ENCODE measurements at places on chromosomes 7 and 10.
A peak's percentile ranks its signal among the peaks of the same experiment; 100 is the strongest.

DNA sequence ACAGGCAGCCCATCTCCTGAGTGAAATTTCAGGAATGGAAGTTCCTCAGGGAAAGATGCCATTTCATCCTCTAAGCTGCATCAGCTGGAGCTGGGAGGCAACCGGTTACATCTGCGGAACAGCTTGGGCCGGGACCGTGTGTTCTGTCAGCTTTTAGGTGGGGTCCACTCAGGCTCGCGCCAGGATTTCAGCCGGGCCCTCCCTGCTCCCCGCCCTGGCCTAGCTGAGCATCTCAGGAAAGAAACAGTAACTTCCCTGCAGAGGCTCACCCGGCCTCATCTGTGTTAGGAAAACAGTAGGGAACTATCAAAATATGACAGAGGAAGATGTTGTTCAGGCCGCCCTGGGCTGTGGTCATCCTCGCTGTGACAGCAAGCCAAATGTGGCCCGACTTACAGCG, 110.4 kb downstream of the TRIL start:
- DNase-seq: no peak

DNA sequence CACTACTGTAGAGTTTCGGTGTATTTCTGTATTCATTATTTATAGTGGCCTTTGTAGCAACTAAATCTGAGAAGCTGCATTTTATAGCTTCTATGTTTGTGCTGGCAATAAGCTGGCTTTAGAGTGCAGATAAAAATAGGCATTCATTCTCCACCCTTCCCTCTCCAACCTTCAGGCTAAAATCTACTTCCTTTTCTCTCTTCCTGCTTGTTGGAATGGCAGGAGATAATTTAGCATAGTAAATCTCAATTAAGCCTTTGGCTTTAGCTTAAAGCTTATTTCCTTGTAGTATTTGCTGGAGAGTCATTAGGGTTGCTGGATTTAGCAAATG, 58.5 kb downstream of the CPVL start:
- DNase-seq: no peak

DNA sequence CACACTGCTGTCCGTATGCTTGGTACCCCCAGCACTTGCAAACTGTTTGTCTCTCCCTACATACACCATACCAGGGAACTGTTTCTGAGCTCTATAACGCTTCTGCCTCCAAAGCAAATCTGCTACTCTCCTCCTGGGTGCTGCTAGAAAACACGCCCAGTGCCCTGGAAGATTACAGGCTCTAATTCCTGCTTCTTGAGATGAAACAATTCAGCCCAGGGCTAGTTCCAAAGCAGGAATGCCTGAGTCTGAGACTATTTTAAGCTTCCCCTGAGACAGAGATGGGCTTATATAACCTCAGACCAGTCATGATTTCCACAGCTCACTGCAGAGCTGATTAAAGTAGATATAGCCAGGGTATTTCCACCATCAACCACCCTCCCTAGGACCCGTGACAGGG, 327.1 kb downstream of the GPR158 start:
- DNase-seq: no peak

GRCh38 chr7:11170863-11171568, 197.3 kb downstream of the PHF14 start:
- DNase-seq: no peak

DNA sequence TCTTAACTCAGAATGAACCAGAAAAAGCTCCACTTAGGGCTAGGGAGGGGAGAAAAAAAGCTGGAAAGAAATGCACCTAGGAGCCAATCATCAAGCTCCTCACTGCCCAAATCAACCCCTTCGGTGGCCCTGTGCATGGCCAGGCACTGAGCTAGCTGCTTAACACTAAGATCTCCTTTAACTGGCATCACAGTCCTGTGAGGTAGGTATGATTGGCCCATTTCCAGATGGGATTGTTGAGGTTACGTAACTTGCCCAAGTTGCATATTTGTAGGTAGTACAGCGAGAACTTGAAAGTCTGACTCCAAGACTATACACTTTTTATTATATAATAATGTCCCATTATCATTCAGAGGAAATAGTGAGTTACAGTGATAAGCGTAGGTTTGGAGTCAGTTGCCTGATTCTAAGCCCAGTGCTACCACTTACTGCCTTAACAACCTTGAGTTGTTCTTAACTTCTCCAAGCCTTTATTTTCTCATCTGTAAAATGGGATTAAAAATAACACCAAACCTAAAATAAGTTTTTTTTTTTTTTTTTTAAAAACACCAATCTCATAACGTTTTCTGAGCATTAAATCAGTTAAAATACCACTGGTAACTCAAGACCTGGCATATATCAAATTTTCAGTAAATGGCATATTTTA, 37.2 kb upstream of the ACSL5 start:
- no peak for DNase-seq

- no peak for DNase-seq
Measured at GRCh38 chr10:55214608-55215007, 413.6 kb upstream of the PCDH15 start.

DNA sequence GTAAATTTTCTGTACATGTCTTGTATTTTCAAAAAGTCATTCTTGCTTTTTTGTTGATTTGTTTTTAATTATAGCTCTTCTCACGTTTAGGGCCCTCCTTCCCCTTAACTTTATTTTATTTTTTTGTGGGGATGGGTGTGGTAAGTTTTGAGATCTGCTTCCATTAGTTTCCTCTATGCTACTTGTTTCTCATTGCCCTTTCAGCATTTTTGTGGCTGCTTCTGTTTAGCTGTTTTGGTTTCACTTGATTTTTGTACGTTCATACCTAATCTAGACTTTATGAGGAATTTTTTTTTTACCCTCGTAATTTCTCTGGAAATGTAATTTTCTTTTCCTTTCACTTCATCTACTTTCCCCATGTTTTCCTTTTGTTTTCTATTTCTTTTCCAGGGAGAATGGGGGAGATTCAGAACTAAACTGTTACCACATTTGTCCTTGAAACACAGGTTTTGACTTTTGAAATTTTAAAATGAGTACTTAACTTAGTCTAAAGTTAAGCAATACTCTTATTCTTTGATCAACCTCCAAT, 80.8 kb downstream of the ATRNL1 start:
- no peak for DNase-seq

- no peak for DNase-seq
Measured at GRCh38 chr10:98953251-98953650, 282.4 kb downstream of the HPSE2 start.

DNA sequence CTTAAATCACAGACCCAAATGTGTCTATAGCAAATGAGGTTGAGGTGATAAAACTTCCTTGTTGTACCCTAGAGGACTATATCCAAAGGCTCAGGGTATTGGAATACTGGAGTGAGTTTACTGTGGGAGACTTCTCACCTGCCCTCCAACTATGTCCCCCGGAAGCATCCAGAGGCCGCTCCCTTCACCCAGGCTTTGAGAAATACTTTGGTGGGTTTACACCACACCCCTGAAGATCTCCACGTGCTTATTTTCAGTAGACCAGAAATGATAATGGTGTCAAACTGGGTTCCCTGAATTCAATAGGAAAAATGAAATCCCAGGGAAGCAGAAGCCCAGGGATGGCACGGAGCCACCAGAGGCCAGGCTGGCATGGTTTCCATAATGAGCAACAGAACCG, 31.3 kb upstream of the NANOS1 start:
- DNase-seq: no peak

GRCh38 chr10:92074126-92074887, 150.7 kb downstream of the BTAF1 start:
- no peak for DNase-seq

GRCh38 chr7:124790645-124791044, 25.1 kb upstream of the GPR37 start:
- no peak for DNase-seq

- no peak for DNase-seq
Measured at GRCh38 chr10:15333909-15334649, 37.0 kb downstream of the FAM171A1 start.

DNA sequence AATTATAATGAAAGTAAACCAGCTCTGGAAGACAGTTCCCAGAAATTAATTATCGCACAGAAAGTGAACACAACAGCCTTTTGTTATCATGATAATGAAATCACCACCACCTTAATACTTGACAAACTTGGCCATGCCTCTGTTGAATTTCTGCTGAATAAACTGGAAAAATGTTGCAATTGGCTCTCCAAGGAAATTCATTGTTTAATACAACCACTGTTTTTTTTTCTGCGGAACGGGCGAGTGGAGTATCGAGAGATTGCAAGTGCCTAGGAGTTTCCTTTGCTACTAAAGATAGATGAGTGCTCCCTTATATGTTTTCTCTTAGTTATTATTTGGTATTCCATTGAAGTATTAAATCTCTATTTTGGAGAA, 657.0 kb downstream of the SDK1 start:
- no peak for DNase-seq

GRCh38 chr10:114525368-114525949, 121.2 kb upstream of the AFAP1L2 start:
- no peak for DNase-seq

GRCh38 chr10:90845726-90846125, 12.1 kb downstream of the HTR7 start:
- DNase-seq: no peak

DNA sequence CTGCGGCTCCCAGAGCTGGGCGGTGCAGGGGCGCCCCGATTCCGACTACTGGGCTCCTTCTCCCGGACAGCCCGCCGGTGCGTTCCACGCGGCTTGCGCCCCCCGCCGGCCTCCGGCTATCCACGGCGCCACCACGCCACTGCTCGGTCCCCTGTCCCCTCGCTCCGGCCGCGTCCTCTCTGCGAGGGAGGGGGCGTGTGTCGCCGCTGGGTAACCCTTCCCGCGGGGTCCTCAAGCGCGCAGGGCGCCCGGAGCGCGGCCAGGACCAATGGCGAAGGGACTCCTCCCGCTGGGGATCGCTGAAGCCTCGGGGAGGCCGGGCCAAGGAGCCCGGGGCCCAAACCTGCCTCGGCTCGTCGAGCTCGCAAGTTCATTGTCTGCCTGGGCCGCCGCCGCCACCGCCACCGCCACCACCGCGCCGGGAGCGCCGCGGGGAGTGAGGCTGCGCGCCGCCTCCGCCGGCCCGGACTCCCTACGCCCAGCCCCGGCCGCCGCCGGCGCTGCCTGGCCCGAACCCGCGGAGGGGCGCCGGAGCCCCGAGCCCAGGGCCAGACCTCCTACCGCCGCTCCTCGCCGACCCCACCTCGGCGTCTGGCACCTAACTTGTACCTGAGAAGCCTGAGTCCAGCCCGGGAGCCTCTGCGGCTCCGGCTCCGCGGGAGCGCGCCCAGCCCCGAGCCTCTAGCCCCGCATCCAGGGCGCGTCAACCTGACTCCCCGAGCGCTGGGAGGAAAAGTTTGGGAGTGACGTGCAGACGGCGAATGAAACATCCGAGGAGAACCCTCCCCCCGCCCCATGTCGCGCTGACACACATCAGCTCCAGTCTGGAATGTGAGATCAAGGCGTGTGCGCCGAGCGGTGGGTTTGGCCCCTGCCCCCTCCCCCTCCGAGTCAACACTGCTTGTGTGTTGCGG, at the start of gene CHST15:
Gene CHST15 (minus strand): TSS at position 739 of the 914 bp plus-strand sequence. CDS start 47,386 bp downstream, outside the sequence.
- DNase-seq: no peak

- no peak for DNase-seq
Measured at GRCh38 chr7:34655384-34655783, 2.6 kb upstream of the NPSR1 start.

DNA sequence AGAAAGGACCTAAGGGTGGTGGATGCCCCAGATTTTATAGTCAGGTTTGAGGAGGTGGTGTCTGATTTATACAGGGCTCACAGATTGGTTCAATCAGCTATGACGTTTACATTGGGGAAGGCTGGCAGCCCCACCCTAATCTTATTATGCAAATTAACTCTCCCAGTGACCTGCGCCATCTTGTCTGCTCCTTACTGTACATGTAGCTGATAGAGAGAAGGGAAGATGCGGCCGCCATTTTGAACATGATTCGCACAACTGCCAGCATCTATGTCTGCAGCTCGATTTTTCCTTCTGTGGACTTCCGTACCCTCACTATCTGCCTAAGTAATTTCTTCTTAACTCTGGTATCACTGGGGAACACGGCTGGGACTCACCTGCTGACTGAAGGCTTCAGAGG, 619.0 kb upstream of the DPP6 start:
- no peak for DNase-seq

GRCh38 chr7:73703757-73704639, 15.5 kb downstream of the STX1A start:
- DNase-seq: no peak

DNA sequence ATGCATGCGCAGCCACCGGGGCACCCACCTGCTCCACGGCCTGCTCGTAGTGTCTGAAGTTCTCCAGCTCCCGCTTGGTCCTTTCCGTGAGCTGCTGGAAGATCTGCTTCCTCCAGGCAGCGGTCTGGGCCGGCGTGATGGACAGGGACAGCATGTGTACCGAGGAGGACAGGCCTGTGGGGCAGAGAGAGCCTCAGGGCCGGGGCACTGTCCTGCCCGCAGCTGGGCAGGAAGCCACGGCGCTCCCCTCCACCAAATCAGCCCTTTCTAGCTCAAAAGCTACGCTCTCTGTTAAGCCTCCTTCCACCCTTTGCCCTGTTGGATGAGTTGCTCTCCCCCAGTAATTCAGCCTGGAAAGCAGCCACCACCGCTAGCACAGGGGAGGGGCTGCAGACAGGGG, 19.2 kb downstream of the TECPR1 start:
- no peak for DNase-seq

DNA sequence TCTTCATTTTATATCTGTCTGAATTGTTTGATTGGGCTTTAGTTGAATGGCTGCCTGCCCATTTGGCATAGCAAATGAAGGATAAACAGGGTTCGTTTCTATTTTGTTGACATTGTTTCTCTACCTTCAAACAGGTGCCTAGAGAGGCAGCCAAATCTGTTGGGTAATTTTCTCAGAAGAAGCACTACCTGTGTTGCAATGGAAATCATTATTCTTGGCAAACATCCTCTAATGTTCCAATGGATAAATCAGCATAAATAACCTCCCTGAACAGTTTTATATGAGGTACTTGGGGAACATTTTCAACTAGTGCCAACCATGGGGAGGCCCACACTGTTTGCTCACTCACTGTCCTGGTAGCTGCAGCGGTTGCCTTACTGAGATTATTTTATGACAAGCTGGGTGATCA, 64.4 kb upstream of the PLPP4 start:
- DNase-seq: no peak

DNA sequence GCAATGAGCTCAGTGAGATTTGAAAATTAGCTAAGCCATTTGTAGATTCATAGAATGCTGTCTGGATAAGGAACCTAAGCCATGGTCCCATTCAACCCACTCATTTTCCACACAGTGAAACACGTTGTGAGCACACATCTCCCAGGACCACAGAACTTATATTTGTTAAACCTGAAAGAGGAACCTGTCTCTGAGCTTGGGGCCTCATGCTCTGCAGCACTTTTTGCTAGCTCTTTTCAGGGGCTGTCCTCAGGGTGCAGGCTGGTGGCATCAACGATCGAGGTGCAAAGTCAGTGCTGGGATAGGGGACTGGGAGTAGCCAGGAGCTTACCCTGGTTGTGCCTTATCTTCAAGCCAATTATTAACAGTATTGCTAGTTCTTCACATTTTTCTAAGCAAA, 11.9 kb downstream of the HECW1 start:
- DNase-seq: no peak

- DNase-seq: peak; percentile 5
Measured at GRCh38 chr10:97648562-97649404, 8.3 kb downstream of the PI4K2A start.

GRCh38 chr7:138564365-138564764, 104.3 kb downstream of the TRIM24 start:
- DNase-seq: no peak

GRCh38 chr7:49324707-49325106, 400.4 kb downstream of the CDC14C start:
- no peak for DNase-seq
